Brain microvascular endothelial cell (primary cell): ENCODE measurements at places on chromosomes 3 and 15.

- DNase-seq: no peak
These were observed 946.7 kb downstream of the ZPLD1 start for GRCh38 chr3:103381296-103382079.

DNA sequence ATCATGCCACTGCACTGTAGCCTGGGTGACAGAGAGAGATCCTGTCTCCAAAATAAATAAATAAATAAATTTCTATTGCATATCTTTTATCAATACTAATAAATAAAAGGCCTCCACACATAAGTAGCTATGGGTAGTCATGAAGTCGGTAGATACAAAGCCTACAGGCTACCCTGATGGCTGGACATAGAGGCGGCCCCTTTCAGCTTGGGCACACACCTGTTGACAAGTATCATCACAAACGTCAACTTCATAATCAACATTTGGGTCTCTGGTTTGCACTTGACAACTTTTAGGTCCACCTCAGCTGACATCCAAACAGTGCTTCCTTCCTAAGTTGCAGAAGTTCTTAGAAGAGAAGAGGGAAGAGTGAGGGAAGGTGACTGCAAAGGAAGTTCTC, 53.4 kb downstream of the ITGA11 start:
- no peak for DNase-seq

DNA sequence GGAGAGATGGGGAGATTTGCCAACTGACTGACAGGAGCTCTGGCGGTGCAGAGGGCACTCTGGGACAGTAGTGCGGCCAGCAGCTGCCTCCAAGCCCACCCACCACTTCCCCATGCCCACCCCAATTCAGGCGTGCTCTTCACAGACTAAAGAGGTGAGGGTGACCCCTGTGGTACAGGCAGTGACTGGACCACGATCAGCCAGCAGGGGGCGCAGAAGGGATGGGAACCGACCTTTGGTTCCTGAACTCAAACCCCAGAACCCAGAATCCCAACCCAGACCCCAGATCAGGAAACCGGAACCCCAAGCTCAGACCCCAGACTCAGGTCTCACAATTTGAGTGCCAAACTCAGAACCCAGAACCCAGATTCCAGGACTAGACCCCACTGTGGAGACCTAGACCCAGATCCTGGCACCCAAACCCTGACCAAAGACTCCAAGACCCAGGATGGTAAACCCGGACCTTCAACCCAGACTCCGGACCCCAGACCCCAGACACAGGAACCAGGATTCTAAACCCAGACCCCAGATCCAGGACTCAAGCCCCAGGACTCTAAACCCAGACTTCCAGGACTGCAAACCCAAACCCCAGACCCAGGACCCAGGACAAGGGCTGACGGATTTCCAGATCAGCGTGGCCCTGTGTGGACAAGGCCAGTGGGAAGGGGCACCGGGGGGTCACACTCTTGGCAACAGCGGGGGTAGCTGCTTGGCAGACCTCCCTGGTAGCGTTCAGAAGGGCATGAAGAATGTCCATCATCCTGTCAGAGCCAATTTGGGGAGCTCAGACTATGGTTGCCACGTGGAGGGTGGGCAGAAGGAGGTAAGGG, 3.7 kb upstream of the MYL3 start:
- peak; percentile 27 for DNase-seq

GRCh38 chr3:141287326-141287725, 55.7 kb downstream of the PXYLP1 start:
- no peak for DNase-seq

DNA sequence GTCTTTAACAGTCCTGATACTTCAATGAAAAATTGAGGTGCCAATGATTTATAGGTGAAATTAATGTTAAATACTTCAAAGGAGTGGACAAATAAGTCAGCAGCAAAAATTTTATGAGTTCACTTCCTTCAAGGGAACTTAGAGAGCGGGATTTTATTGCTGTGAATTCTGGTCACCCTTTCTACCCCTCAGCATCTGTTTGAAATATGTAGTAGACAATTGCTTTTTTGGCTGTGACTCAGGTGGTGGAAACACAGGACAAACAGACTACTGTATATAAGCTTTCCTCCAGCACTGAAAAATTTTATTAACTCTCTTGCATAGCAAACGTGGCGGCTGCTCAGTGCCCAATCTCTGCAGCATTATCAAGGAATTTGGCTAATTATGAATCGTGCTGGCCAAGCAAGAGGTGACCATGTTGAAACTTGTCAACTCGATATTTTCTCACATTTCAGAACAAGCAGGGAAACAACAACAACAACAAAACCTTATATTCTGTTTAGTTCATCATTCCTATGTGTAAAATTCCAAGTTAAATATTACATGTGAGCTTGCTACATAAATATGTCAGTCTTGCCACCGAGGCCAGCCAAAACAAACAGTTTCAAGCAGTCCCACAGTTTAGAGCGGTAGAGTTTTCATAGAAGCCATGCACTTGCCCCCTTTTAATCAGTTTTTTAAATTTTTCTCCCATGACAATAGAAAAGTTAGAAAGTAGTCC, 420.2 kb downstream of the FOXP1 start:
- peak; percentile 76 for DNase-seq

GRCh38 chr3:32436816-32437189, 45.1 kb downstream of the CMTM7 start:
- no peak for DNase-seq

- no peak for DNase-seq
These were observed 22.7 kb upstream of the CHD2 start for GRCh38 chr15:92877416-92877815.

GRCh38 chr3:43638594-43639447, 17.0 kb upstream of the ANO10 start:
- no peak for DNase-seq

- DNase-seq: no peak
These were observed 175.4 kb downstream of the TBC1D2B start for GRCh38 chr15:77901921-77902750.

DNA sequence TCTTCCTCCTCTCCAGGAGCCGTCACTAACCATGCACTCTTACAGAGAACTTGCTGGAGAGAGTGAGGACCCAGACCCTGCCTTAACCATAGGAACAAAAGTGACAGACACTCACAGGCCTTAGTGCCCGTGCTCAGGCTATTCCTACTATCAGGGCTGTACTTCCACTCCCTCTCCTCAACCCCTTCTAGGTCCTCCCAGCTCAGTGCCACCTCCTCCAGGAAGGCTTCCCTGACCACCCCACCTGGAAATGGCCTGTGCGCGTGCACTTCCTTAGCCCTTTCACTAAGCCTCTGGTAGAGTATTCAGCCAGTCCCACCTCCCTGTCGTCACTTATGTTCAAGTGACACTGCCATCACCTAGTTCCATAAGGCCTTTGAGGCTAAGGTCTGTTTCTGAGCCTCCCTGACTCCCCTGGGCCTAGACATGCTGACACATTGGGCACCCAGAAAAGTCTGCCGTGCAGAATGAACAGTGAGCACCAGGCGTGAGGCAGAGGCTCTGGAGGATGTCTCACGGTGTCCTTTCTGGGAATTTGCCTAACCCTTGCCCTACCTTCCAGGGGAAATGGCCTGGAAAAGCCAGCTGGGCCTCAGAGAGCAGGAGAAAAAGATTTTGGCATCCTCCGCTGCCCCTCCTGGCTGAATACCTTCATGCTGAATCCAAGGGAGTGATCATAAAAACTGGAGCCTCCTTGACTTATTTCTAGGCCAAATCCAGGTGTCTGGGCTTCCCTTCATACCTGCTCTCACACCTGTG, 108.6 kb upstream of the SMAD3 start:
- DNase-seq: no peak

- peak; percentile 20 for DNase-seq
These were observed 50.8 kb upstream of the XRN1 start for GRCh38 chr3:142498397-142499180.

DNA sequence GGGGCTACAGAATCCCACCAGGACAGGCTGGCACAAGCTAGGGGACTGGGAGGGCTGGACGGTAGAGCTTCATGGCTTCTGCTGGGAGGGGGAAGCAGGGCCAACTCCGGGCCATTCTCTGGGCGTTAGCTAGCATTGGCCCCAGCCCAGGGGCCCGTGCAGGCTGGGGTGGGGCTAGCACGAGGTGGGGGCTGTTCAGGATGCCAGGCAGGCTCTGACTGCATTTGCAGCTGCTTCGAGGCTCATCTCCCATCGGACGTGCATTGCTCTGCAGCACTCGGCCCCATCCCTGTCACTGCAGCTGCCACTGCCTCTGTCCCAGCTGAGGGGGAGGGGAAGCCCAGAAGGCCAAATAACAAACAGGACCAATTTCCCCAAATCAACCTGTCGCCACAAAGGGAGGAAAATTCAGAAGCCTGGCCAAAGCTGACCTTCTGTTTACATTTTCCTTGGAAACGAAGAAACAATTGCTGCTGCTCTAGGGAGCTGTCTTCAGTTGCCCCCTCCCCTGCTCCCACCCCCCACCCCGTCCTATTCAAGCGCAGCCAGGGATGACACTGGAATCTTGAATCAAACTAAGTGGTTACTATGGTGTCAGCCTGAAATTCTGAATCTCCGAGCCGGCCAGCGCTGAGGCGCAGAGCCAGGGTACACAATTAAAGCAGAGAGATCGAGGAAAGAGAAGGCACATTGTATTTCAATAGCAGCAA, 138.8 kb upstream of the PRR20G start:
- no peak for DNase-seq

DNA sequence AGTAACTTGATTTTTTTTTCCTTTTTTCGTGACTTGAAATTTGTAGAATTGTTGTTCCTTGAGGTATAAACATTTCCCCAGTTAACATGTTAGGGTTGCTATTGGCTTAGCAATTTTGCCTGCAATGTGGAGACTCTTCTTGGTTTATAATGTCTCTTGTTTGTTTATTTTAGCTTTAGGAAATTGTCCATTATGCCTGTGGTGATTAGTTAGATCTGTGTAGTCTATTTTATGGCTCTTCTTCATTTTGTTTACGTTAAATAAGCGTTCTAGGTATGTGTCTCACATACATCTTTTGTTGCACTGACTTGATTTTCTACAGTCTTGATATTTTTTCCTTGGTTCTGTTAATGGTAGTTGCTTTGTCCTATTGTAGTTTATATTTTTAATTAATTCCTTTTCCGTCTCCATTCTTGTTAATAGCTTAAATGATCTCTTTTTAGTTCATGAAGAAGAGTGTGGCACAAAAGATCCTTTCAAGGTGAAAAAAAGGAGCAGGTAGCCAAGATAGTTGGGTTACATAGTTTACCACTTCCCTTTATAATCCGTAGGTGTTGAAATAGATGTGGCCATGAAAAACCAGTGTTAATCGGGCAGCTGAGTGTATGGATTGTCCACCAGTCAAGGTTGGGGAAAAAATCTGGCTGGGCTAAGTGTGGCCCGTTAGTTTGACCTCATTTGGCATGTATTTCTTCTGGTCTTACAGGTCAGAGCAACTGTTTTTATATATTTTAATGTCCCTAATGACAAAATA, 12.1 kb downstream of the IQGAP1 start:
- DNase-seq: no peak

DNA sequence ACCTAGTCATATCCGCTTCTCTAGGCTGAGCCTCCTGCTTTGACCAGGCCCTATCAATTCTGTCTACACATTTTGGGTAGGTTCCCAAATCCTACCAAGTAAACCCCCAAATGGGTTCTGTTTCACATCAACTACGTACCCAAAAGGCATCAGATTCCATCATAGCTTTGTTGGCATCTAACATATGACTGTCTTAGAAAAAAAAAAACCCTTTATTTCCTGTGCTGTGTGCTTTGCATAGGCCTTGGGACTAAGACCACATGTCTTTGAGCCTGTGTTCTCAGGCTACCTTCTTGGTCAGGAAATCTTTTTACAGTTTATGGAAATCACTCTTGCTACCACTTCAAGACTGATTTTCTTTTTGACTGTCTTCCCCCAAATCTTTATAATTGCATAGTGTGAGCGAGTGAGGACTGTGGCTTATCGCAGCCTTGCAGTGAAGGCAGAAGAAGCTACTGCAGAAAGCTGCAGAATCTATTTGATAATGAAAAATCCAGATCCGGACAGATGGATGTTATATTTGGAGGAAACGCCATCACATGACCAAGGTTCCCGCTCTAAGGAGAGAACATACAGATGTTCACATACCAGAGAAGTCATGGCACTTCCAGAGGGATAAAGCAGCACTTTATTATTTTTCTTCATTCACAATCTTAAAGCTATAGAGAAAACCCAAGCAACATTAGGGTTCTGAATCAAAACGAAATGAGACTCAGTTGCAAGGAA, 111.2 kb downstream of the EOMES start:
- DNase-seq: no peak
